ENCODE measurements at places on chromosomes 5 and 9.

DNA sequence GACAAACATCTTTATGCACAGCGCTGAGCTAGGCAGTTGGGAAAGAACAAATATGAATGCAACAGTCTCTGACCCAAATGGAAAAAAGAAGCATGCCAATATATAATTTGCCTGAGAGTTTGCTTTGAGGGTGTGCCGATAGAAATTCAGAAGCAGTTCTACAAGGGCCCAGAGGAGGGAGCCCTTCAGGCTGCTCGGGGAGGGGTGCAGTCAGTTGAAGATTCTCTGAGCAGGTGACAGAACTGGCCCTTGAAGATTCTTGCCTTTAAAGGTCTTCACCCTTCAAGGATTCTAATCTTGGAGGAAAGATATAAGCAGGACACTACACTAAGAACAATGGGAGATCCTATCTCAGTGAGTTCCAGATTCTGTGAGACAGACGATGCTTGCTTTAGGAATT, 3.7 kb upstream of the PAPPA start:
- DNase-seq: no peak

- DNase-seq: no peak
Measured at GRCh38 chr5:60636001-60636400, 64.0 kb downstream of the DEPDC1B start.

GRCh38 chr9:91186632-91187108, 175.0 kb downstream of the AUH start:
- no peak for DNase-seq

DNA sequence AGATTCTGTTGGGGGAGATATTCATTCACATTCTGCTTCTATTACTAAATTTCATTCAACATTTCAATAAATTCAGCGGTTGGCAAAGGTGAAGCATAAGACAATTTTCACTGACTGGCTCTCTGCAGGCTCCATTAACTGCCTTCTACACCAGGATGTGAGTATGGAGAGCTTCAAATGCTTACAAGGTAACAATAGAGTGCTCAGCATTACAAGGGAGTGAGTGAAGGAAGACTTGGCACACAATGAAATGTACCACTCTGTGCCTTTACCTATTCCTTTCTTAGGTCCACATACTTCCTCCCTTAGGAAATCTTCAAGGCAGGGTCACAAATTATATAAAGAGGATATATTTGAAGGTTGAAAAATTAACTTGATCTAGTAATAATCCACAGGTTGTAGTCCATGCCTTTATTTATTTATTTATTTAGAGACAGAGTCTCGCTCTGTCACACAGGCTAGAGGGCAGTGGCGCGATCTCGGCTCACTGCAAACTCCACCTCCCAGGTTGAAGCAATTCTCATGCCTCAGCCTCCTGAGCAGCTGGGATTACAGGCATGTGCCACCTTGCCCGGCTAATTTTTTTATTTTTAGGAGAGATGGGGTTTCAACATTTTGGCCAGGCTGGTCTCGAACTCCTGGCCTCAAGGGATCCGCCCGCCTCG, 76.6 kb upstream of the FAM169A start:
- no peak for DNase-seq

- no peak for DNase-seq
Measured at GRCh38 chr9:36597412-36598178, 24.9 kb downstream of the MELK start.

DNA sequence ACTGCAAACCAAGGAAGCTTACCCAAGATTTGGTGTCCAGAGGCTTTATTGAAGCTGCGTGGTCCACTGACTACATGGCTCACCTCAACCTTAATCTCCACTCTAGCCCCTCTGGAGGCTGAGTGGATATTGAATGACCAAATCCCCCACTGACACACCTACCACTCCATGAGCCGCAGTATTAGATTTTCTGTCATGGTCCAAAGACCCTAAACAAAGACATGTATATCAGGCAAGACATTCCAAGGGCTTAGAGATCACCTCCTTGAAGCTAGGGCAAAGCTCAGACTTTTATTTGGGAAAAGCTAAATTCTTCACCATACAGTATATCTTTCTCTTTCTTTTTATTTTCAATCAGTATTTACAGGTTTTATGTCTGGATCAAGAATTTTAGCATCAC, 346.2 kb upstream of the CTNND2 start:
- DNase-seq: no peak

- no peak for DNase-seq
Measured at GRCh38 chr5:68217047-68217355, 1.4 kb downstream of the PIK3R1 start.

DNA sequence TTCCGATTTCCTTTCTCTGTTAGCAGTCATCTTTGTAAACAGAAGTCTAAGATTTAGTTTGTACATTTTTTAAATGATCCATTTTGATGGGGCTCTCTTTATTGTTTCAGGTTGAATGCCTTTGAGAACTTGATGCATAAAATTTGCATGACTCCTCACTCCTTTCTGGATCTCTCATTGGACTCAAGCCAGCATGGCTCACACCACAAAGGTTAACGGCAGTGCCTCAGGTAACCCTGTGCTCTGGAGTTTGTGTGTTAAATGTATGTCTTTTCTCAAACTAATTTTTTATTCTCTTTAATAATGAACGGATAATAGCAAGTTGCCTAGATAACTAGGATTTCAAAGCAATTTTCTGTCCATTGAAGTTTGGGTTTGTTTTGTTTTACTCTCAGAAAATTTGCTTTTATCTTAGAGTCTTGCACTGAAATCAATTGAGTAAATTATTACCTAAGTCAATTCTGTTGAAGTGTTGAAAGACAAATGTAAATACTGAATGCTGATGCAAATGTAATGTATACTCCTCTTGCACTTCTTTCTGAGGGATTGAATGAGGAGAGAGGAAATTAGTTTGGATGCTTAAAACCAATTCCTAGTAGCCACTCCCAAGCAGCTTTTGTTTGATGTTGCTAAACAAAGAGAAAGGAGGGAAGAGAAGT, 164.6 kb upstream of the DMRT1 start:
- no peak for DNase-seq

GRCh38 chr9:110101531-110102161, 106.3 kb downstream of the C9orf152 start:
- DNase-seq: no peak

- no peak for DNase-seq
Measured at GRCh38 chr9:131421691-131422090, 27.8 kb downstream of the PRRC2B start.

DNA sequence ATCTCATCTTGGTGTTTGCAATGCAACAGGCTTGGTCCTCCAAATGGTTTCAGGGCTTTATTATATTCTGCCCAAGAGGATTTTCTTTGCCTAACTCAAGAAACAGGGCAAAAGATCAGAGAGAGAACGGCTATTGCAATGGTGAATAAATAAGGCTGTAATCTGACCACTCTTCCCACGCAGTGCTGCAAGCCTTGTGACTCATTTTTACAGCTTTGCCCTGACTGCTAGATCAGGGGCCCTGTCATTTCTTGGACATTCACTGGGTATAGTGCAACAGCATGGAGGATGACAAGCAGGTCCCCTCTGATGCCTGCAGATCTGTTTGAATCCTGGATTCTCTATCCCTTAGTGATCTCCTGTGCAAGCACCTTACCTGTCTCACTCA, 459.1 kb downstream of the EBF1 start:
- no peak for DNase-seq

- no peak for DNase-seq
Measured at GRCh38 chr5:54876-55569, 36.9 kb upstream of the PLEKHG4B start.

DNA sequence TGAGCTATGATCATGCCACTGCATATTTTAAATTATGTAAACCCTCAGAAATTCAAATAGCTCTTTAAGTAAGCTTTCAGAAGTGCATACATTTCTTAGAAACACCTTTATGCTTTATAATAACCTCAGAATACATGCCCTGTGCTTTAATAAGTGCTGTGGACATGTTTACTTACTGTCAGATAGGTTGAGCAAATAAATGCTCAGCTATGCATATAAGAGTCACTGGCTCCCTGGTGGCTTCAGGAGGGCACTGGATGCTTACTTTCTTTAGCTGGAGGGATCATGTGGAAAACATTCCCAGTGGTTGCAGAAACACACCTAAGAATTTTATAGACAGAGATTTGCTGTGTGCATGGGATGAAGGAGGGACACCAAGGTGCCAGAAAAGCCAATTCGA, 74.4 kb downstream of the PDE6A start:
- no peak for DNase-seq

DNA sequence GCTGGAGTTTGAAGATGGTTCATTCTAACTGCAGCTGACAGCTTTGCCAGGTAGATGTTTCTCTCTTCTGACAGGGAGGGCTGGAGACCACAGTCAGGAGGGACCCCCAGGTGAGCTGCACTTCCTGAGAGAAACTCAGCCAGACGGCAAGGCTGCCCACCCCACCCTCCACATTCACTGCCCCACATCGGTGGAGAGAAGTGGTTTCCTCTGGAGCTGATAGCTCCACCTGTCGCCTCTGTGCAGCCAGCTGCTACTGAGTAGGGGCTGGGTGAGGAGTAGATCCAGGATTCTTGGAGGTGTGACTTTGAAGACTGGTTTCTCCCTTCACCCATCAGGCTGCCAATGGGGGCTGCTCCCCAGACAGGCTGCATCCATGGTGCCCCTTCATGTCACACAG, 175.0 kb downstream of the CARTPT start:
- DNase-seq: no peak

DNA sequence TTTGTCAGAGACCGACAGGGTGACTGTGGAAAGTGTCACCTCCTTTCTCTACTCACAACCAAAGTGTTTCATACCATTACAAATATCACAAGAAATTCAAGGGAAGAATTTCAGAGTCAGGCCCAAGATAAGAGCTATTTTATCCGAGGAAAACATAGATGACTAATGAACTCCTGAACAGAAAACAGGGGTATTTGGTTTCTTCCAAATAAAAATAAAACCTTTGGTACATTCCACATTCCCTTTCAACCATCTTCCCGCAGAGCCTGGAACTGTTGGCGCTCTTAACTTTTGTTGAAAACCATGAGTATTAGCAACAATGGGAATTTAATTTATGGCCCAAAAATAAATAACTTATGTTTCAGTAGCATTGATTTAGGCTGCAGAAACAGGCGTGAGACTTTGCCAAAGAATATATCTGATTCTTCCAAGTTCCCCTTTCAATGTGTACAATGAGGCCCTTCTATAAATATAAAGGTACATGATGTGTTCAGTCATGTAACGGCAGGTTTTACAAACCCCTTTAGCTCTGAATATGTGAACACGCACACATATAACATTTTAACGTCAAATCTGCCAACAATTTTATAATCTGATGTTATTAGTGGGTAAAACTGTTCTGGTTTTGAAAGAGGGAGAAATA, 69.5 kb downstream of the RETREG1 start:
- no peak for DNase-seq

DNA sequence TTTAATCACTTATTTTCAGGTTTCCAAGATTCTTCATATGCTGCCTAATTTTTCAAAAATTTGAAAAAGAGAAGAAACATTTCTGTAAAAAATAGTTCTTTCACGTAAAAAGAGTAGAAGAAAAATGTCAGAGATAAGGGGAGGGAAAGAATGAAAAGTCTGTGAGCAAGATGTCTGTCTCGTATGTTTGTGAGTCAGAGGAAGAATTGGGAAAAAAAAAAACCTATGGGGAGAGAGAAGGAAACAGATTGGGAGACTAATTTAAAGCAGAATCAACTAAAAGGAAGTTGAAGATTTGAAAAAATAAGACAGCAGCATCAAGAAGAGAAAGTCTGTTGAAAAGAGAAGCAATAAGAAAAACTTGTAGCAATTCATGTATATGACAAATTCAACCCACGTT, 456.3 kb downstream of the HINT1 start:
- no peak for DNase-seq

DNA sequence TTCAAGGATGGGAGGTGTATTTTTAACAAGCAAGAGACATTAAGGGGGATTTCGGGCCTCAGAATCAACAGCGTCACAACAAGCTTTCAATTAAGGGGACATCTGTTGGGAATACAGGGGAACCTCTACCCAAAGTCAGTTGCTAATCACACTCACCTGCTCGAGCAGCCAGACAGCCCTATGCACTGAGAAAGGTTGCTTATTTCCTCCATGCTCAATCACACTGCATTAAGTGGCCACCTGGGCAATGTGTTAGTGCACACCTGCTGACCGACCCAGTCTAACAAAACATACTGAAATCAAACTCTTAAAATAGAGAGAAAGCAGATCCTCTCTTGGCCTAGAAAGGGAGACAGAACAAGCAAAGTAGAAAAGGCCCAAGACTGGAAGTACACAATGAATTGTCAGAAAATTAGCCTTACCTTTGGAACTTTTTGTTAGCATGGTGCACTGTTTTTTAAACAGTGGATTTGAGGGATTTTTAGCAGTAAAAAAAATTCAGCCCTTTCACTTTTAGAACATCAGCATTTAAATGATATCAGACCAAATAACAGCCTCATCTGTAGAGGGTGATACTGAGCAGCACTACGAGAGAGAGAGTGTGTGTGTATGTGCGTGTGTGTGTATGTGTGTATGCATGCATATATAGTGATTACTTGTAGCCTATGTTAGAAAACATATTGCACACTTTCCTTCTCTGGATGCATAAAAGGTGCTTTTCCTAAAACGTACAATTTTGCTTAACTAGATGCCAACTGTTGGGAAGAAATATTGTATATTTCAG, 1118.6 kb upstream of the DMAC1 start:
- no peak for DNase-seq

DNA sequence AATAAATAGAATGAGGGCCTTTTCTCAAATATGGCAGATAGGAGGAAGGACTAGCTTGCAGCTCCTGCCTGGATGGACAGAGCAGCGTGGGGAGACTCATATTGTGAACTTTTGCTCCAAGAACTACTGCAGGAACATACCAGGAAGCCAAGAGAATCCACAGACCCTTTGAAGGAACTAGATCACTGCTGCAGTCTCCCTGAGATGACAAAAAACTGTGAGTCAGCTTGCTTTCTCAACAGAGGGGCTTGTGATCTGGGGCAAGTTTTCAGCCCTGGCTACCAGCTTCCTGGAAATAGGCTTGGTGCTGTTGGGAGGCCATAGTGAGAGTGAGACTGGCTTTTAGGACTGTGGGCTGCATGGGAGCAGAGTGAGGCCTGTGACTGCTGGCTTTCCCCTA, 170.6 kb upstream of the TRIM32 start:
- DNase-seq: no peak

DNA sequence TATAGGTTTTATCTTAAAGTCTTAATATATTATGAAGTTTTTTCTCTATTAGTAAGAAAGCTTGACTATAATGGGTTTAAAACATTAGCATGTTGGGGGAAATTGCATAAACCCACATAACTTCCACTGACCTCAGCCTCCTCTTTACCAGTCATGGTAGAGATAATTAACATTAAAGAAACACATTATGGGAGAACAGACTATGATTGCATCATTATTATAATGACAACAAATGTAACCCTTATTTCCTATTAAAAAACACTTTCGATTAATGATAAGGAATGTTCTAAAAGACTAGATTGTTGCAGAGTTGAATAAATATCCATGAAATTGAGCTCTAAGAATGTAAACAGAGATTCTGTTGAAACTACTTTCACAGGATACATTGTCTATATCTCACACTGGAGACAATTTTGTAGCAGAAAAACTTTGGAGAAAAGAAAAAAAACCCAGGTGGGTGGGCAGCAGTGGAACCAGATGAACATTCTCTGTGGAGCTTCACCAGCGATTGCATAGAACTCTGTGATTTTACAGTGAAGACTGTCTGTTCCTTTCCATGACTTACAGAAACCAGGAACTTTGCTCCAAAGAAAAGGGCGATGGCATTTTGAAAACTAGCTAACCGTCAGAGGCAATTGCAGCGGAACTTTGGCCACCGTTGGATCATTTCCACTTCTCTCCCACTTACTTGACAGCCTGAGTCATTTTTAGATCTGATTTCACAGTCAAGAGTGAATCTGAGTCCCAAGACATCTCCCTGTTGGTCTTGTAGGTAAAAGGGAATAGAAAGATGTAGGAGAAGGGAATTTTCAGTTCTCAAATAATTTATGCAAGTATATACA, 21.0 kb upstream of the ERAP2 start:
- DNase-seq: no peak

- no peak for DNase-seq
Measured at GRCh38 chr9:89021154-89021803, 30.0 kb downstream of the S1PR3 start.

All from CD4-positive, alpha-beta T cell treated with Interleukin-1 beta for 1 hour (primary cell).